ENCODE measurements at places on chromosomes 5 and 9.
A peak's percentile ranks its signal among the peaks of the same experiment; 100 is the strongest.

- DNase-seq = no peak
These were observed 23.6 kb downstream of the TICAM2 start for GRCh38 chr5:115578657-115579056.

DNA sequence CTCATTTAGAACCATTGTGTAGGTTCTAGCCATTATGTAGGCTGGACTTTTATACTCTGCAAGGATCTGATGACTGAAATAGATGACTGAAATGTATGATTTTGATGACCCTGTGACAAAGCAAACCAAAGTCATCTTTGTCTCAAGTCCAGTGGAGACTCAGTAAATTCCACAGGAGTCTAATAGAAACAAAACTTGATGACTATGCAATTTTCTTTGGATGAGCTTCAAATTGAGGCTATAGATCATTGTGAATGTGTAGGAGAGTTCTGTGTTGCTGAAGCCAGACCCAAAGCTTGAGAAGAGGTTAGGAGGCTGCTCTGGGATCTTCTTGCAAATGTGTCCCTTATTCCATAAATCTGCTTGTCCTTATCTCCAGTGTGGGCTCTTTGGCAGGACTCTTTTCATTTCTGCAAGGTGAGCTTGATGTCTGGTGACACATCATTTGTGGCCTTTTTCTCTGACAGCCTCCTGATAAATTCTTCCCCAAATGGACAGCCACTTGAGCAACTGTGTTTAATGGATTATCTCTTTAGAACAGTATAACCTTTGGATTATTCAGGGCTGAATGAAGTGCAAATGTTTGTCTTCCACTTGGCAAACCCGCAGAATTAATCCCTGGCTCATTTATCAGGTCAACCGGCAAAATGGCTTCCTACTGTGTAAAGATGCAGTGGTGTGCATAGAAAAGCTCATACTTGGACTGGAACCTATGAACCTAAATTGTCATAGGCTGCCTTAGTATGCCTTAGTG, 235.1 kb upstream of the ANKH start:
- no peak for DNase-seq

- no peak for DNase-seq
These were observed 270.1 kb upstream of the PTGER4 start for GRCh38 chr5:40409601-40410000.

- DNase-seq = no peak
These were observed 29.9 kb downstream of the HSPA4 start for GRCh38 chr5:133081703-133082102.

DNA sequence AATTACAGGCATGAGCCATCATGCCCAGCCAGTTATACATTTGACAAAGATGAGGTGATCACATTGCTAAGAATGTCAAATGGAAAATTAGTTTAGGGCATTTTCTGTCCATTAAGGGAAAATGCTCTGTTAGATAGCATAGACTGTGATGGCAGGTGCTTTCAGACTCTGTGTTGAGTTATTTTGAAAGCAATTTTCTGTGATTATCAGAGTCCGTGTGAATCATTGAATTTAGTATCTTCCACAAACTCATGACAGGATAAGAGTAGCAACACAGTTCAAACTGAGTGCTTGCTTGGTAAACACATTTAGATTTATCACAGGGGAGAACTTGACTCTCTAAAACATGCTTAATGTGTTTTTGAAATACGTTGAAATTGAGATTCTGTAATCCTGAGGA, 69.0 kb downstream of the GAPVD1 start:
- DNase-seq = no peak

DNA sequence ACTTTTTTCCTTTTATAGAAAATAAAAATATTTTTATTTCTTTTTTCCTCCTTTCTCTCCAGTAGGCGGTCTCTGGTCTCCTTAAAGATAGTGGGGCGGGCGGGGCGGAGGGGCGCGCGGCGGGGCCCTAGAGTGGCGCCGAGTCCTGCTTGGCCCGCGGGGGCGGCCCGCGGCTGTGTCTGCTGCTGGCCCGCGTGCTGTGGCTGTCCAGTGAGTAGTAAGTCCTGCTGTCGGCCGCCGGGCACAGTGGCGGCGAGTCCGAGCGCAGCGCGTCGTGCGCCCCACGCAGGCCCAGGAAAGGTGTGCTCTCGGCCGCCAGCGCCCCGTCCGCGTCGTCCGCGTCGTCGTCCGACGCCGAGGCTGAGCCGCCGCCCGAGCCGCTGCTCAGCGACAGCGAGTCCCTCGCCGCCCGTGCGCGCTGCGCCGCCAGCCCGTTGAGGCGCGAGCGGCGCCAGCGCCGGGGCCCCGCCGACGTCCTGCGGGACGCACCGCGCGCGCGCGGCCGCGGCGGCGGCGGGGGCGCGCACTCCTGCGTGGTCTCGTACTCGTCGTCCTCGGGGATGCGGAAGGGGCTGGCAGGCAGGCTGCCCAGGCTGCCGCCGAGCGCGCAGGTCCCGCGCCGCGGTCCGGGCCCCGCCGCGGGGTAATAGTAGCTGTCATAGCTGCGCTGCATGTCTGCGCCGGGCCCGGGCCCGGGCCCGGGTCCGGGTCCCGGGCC, 52.3 kb downstream of the PSD2 start:
- peak; percentile 54 for DNase-seq

DNA sequence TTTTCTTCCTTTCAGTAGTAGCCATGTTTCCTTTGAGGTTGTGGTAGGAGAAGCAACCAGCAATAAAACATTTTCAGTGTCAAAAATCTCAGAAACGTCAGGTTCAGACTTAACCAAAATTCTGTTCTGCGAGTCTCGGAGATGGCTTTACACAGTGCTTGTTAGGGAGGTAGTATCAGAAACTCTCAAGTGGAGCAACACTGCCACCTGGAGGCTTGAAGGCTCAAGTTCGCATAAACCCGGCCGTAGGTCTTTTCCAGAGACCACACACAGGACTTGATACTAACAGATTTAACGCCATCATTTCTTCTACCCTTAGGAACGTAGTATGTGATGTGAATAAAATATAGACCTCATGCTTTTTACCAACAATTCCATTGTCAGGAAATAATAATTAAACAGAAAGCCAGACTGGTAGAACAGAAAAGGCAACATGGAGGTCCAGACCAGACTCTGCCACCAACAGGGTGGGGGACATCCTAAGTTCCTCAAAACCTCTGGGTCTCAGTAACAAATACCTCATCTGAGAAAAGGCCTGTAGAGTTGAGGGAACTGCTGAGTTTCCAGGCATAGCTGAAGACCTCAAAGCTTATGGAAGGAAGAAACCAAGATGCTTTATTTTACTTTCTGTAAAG, 8.5 kb downstream of the PTGER4 start:
- peak; percentile 60 for DNase-seq

- no peak for DNase-seq
These were observed 8.9 kb upstream of the IL6ST start for GRCh38 chr5:56003679-56004078.

DNA sequence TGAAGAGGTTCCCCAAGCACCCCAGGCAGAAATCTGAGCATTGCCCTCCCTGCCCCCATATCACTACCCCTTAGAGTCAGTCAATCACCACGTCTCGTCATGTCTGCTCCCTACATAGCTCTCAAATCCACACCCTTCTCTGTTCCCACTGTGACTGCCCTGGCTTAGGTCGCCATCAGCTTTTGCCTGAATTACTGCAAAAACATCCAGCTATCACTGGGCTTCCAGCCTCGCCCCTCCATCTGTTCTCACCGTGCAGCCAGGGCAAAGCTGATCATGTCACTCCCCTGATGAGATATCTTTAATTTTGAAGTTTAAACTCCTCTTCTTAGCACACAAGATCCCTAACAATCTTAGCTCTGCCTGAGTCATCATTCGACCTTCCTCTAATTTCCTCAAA, 89.6 kb upstream of the TBC1D2 start:
- no peak for DNase-seq

DNA sequence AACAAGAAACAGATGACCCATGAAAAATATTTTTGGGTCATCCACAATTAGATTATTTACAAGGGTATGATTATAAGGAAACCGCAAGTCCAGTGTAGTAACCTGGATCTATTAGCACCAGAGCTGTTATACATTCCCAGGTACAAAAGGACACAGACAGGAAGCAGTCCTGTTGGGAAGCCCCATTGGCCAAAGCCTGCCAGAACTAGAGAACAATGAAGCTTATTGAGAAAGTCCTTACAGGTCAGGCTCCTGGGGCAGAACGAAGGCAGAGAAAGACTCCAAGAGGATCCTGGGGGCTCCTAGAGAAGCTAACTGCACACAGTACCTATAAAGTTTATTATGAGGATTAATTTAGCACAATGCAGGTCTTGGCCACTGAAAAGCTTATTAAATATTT, 169.9 kb downstream of the PARP8 start:
- no peak for DNase-seq
